LNCaP clone FGC (cell line): ENCODE measurements at places on chromosomes 4 and X.

DNA sequence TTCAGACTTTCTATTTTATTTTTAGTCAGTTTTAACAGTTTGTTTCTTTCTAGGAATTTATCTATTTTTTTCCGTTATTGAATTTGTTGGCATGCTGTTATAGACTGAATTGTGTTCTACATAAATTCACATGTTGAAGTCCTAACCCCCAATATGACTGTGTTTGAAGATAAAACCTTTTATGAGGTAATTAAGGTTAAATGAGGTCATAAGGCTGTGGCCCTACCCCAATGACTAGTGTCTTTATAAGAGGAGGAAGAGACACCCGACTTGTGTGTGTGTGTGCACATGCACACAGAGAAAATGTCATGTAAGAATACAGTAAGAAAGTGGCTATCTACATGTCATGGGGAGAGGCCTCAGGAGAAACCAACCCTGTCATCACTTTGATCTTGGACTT, 146.3 kb downstream of the BRWD3 start:
- no peak for DNase-seq

DNA sequence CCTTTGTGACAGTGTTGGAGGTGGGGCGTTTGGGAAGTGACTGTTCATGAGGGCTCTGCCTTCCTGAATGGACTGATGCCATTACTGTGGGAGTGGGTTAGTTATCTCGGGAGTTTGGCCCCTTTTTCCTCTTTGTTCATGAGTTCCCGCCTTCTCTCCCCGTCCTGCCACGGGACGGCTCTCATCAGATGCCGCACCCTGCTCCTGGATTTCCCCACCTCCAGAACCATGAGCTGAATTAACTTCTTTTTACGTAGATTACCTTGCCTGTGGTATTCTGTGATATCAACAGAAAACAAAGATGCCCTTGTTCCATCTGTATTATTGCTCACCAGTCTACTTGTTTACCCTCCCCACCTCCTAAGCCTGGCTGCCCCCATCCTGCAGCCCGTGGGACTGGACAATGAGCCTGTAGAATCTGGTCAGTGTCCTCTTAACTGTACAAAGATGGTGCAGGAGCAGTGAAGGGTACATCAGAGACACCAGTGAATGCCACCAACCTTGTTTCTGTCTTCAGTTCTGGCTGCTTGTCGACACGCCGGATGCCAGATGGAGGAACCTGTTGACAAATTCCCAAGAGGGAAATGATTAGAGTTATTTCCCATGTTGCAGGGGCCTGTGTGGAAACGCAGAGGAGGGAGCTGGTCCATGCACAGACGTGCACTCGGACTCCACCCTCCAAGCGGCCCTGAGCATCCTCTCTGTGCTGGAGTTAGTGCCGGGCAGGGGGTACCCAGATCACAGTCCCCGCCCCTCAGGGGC, 104.7 kb downstream of the ABLIM2 start:
- no peak for DNase-seq

- no peak for DNase-seq
Observed at GRCh38 chrX:83509254-83509801, 1.2 kb downstream of the POU3F4 start.

- no peak for DNase-seq
Observed at GRCh38 chrX:86149119-86149518, 868 bp downstream of the DACH2 start.

GRCh38 chr4:94256828-94257227, 49.2 kb downstream of the SMARCAD1 start:
- DNase-seq = no peak

- DNase-seq = no peak
Observed at GRCh38 chr4:75892508-75892907, 9.7 kb downstream of the PPEF2 start.

DNA sequence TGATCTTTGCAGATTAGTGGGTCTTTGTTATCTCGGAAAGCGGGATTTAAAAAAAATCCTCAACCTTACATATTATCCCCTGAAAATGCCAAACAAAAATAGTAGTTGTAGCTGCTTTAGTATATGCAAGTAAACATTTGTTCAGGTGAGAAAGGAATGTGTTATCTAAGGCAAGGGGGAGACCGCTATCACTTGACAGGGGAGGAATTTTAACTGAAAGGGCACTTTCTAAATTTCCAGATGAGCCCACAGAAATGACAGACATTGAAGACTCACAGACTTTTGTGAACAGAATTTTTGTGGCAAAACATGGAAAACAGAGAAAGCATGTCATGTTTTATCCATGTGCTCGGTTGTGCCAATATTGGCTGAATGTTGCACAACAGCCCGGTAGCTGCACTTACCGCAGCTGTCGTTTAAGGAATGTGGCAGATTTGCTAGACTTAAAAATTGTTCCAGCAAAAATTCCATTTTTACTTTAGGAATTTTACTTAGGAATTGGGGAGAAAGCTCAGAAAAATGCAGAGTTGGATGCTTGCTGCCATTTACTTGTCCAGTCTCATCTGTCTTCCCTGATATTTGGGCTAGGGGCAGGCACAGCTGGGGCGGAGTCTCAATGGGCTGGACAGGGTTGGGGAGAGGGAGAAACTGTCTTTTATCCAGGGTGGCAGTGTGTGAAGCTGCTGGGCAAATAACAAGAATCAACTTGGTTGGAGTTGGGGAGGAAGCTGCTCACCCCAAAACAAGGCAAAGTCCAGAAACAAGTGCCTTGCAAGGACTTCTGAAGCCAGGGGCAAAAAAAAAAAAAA, 94.6 kb upstream of the RPS6KA3 start:
- DNase-seq = no peak

GRCh38 chr4:38322714-38323113, 341.3 kb upstream of the KLF3 start:
- DNase-seq = no peak

DNA sequence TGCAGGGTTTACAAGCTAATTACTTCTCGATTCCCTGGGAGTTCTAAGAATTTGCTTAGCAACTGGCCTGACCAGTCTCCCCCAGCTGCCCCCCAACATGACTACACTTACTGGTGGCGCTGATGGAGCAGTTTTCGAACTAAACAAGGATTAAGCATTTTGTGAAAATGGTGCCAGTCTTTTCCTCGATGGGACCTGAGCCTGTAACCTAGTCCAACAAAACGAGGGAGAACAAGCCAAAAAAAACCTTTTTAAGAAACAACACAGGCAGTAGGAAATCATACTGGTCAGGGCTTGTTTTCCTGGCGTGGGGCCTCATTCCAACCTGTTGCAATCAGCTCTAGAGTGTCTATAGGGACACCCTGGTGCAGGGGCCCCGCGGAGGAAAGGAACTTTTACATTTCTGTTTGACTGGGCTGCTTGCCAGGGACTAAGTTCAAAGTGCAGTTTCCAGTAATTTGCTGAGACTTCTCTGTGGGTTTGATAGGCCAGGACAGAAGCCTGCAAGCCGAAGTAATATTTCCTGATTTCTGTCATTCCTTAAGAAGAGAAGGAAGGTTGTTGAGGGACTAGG, 158.7 kb downstream of the SPRY1 start:
- peak; percentile 61 for DNase-seq

GRCh38 chrX:94366616-94367015, 692.6 kb downstream of the FAM133A start:
- DNase-seq = no peak

DNA sequence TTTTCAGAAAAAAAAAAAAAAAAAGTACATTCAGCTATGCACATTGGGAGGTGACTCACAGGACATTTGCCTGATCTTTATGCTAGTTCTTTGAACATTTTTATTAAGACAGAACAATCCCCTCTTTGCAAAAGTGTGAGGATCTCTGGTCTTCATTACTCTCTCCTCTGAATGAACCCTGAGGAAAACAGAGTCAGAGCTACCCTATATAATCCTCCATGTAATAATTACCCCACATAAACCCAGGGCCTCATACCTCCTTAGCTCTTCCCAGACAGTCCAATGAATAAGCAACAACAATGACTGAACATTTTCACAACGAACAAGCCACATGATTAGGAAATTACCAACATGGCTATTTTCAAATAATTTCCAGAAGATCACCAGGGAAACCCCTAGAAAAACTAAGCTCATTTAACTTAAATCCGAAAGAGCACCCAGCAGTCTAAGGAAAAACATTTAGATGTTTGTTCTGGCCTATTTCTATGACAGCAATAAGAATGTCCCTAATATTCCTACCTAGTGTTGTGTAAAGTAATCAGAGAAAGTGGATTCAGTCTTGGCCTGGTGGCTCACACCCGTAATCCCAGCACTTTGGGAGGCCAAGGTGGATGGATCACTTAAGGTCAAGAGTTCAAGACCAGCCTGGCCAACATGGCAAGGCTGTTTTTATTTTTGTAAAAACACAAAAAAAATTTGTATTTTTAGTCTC, 37.8 kb downstream of the TBC1D9 start:
- no peak for DNase-seq

DNA sequence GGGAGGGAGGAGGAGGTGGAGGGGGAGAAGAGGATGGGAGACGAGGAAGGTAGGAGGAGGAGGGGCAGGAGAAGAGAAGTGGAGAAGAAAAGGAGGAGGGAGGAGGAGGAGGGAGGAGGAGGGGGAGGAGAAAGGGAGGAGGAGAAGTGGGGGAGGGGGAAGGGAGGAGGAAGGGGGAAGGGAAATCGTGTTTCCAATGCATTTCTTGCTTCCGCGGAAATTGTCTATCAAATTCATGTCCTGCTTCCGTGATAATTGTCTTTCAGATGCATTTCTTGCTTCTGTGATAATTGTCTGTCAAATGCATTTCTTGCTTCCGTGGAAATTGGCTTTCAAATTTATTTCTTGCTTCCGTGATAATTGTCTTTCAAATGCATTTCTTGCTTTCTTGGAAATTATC, 43.3 kb downstream of the CRLF2 start:
- DNase-seq = no peak

DNA sequence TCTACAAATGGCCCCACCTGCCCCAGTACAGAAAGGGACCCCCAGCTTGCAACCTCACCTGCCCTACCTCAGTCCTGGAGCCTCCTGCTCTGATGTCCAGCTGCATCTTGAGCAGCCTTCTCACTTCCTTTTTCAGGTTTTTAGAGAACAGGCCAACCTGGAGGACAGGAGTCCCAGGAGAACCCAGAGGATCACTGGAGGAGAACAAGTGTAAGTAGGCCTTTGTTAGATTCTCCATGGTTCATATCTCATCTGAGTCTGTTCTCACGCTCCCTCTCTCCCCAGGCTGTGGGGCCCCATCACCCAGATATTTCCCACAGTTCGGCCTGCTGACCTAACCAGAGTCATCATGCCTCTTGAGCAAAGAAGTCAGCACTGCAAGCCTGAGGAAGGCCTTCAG, 3.6 kb downstream of the MAGEA11 start:
- no peak for DNase-seq

DNA sequence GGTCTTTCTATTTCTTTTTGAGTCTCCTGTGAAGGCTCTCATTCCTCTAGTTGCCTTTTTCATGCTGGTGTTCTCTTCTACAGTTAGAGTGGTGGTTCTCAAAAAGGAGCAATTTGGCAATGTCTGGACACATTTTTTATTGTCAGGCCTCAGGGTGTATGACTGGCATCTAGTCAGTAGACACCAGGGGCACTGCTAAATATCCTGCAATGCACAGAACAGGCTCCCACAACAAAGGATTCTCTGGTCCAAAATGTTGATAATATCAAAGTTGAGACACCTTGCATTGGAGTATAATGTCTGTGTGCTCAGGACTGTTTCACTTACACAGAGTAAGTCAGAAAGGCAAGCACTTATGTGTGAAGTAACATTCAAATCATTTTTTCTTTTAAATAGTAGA, 1360.7 kb downstream of the ADGRL3 start:
- no peak for DNase-seq

GRCh38 chr4:75637176-75637575, 6.8 kb upstream of the CDKL2 start:
- no peak for DNase-seq

DNA sequence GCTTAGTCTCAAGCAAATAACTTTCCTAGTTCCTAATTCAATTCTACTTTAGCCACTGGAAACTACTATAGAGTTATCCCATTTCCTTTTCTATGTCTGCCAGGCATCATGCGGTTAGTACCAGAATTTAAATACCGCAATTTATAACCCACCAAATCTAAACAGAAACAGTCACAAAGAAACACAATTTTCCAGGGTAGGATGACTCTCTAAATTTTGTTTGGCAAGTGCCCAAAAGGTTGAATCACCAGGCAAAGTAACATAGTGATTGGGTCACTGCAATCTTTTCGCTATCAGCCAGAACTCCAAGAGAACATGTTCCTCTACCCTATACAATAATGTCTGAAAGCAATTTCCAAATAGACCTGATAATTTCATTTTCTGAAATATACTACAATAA, 240.2 kb upstream of the GRIA3 start:
- no peak for DNase-seq

GRCh38 chrX:153969125-153969903, 2.3 kb downstream of the HCFC1 start:
- DNase-seq = no peak

DNA sequence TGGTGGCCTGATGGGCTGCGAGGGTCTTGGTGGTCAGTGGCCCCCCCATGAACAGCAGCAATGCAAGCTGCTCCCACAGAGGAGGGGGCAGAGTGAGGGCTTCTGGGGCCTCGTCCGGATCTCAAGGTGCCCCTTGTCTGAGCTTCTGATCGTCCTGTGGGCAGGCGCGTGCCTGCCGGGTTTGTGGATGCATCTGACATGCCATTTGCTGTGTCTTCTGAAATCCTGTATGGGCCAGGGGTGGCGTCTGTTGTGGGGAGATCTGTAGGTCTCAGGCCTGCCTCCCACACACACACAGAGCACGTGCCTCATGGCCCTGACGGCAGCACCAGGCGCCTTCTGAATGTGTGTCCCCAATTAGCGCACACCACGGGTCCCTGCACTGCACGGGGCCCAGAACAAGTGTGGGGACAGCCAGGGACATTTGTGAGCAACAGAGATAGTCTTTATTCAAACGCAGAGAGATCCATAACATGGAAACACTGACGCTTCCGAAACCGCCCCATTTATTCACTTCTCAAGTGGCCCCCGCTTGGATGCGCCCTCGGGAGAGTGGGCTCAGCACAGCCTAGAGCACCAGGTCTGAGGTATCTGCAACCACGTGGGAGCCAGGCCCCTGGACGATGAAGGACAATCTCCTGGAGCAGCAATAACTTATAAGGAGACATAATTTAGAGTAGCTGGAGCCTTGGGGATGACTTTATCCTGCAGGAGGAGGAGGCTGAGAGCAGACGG, 5.7 kb downstream of the SPON2 start:
- DNase-seq = no peak

- no peak for DNase-seq
Observed at GRCh38 chr4:169510617-169511016, 101.8 kb downstream of the NEK1 start.

DNA sequence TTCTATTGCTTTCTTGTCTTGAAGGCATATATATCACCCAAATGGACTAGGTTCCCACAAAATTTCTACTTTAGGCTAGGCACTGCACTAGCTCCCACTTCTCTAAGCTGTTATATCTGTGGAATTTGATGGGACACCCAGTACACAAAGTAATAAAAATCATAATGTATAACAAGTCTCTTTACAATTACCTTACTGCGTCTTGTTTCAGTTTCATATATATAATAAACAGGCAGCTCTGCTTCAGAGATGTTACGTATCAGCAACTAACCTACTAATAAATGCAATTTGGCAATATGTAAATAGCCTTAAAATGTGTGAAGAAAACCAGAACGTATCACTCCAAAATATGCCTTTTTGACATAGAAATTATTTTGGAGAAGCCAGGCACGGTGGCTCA, 42.0 kb upstream of the UGDH start:
- no peak for DNase-seq
